Fibroblast of skin of abdomen (primary cell): ENCODE measurements at places on chromosomes 7 and 10.

DNA sequence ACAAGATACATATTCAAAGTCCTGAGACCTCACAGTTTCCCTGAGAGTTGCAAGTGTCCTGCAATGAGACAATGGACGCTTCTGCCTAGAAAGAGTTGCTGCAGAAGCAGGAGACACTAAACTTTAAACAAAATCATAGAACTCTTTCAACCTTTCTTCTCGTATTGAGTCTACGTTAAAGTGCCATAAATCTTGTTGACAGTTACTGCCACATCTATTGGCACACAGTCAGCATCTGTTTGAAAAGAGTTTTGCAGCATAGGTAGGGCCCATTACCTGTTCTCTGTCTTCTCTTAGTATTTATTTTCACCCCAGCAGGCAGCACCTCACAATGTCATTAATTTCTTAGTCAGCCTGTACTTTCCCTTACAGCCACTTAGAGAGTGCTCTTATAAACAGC, 335.3 kb upstream of the ETV1 start:
- DNase-seq = no peak

- no peak for DNase-seq
Observed at GRCh38 chr7:22116451-22117030, 170.8 kb upstream of the CDCA7L start.

DNA sequence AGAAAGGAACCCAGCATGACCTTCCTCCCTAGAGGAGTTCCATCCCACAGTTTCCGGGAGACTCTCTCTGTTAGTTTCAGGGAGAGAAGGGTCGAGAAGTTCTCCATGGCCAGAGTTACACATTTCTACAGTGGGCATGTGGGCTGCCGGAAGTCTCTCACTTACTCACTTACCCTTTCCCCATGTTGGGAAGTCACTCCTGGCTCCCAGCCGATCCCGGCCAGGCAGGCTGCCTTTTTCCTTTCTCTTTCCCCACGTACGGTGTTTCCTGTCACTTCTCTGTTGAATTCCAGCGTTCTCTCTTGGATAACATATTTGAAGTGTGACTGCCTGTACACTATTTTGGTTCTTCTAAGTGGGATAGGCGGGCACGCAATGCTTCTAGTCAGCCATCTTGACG, 3.5 kb downstream of the TEX36 start:
- no peak for DNase-seq

- DNase-seq = no peak
Observed at GRCh38 chr10:133388973-133389818, 4.8 kb upstream of the MTG1 start.

GRCh38 chr10:119316729-119317097, 109.3 kb downstream of the GRK5 start:
- DNase-seq = peak; percentile 83
